Vagina (tissue), 2 donors: ENCODE measurements at places on chromosomes 1 and 21.

- DNase-seq, result no peak
Observed at GRCh38 chr1:200179781-200180160, 152.3 kb downstream of the NR5A2 start.

- DNase-seq, result no peak
Observed at GRCh38 chr1:156693848-156694689, 11.3 kb downstream of the CRABP2 start.

DNA sequence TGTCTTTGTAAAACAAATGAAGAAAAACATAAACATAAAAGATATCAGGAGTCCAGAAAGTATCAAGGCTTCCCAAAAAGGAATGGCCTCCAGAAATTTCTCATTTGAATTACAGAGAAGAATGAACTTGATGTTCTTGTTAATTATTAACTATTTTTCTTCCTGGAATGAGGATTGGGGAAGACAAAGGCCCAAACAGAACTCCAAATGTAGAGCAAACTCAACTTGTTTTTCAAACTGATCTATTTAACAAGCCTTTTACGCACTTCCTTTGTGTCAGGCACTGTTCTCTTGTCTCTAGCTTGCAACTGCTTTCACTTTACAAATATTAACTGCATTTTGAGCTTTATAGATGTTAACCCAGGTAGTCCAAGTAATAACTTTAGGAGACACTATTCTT, 45.5 kb downstream of the LAMC2 start:
- no peak for DNase-seq

GRCh38 chr1:193437785-193438184, 251.4 kb upstream of the B3GALT2 start:
- DNase-seq, result no peak

GRCh38 chr21:36881228-36881627, 85.2 kb downstream of the HLCS start:
- DNase-seq, result peak; percentile 88

GRCh38 chr1:109762821-109763645, 690 bp downstream of the EPS8L3 start:
- DNase-seq, result no peak

- DNase-seq, result no peak
Observed at GRCh38 chr21:46021978-46022544, 40.5 kb downstream of the COL6A1 start.

GRCh38 chr1:178126261-178126660, 32.4 kb downstream of the RASAL2 start:
- DNase-seq, result no peak

- DNase-seq, result peak; percentile 94
Observed at GRCh38 chr1:59150577-59151386, 146.1 kb upstream of the FGGY start.

DNA sequence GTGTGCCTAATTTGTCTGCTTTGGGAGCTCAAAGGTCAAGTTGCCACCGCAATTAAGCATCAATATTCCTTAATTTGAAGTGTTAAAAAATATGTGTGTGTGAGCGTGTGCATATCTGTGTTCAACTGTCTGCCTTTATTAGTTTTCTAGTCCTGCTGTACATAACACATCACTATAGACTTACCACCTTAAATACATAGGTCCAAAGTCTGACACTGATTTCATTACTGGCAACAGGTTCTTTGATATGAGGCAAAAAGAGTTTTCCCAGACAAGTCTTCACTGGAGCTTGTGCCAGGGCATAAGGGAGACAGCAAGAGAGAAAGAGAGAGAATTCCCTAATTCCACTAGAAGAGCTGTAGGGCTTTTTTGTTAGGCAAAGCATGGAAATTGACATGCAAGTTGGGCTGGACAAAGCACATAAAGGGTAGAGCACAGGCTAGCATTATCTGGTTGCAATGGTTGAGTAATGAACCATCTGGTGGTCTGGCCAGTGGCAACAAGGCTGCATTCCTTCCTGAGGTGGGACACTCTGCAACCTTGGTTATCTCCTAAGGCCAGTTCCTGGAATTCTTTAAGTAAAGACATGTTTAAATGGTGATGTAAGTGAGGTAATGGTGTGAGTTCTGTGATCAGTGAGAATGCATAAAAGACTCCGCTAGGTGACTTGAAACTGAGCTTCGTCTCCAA, 457.2 kb upstream of the ADAMTS5 start:
- no peak for DNase-seq

DNA sequence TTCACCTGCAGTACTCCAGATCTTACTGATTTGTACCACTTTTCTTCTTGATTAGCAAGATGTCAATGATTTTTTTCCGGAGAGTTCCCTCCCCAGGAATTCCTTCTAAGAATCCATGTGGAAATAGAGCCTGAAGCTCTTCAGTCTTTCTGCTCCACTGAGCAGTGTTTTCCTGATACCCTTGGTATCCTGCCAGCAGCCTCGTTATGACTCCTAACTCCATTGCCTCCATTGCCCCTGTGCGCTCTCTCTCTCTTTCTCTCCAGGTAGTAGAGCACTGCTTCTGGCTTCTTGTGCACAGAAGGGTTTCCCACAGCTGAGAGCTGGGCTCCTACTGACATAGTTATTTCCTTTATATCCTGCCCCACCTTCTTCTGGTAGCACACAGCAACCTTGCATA, 12.2 kb downstream of the UBE2U start:
- no peak for DNase-seq

- no peak for DNase-seq
Observed at GRCh38 chr21:14318578-14318977, 64.4 kb downstream of the HSPA13 start.

GRCh38 chr1:49050041-49050440, 273.4 kb upstream of the BEND5 start:
- no peak for DNase-seq

DNA sequence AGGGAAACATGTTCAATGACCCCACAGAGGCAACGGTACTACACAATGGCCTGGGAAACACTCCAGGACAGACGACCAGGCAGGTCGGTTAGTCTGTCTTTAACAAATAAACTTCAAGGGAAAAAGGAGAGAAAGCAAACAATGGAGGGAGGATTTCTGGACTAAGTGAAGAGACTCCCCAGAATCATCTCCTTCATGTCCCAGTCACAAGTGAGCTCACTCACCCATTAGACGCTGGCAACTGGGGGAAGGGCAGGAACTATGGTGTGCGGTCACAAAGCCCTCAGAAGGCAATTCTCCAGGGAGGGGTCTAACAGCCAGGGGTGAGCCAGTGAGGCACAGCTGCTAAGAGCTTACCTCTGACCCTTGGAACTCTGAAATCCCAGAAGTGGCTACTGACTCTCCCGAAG, 55.7 kb upstream of the NADK start:
- no peak for DNase-seq

GRCh38 chr1:110787328-110788071, 85.4 kb upstream of the CD53 start:
- no peak for DNase-seq

DNA sequence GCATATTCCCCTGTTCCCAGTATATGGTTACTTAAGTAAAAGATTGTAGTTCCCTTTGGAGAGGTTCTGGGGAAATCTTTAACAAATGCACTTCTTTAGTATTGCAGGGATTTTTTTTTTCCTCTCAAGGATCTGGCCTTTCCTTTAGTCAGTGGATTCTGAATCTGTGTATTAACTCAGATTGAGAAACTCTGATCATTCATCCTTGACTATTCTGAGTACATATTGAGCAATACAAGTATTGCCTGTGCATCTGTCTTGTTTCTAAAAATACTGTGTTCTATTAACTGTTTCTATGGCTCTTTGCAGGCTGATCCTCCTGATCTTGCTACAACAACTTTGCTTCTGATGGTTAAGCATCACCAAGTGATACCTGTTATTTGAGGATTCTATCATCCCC, 67.8 kb upstream of the FGGY start:
- DNase-seq, result no peak

DNA sequence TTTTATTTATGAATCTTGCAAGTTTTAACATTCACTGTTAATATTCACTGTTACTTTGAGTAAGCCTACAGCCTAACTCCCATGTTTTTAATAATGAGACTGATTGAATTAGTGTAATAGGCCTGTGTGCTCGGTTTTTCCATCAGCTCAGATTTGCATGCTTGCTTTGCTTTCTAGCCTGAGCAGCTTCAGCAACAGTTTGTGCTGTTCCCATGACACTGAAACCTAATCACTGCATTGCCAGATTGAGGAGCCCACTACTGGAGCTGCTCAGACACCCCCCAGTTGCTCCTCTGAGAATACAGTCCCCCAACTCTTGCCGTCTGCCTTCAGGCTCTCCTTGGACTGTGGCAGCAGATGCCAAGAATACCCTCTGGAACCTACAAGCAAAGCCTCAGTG, 695.4 kb downstream of the BRINP3 start:
- DNase-seq, result no peak

- no peak for DNase-seq
Observed at GRCh38 chr1:151005729-151006319, 878 bp downstream of the MINDY1 start.
